ENCODE measurements at places on chromosomes 12 and 14.

- DNase-seq, result no peak
Observed at GRCh38 chr14:25095736-25096437, 45.9 kb upstream of the STXBP6 start.

DNA sequence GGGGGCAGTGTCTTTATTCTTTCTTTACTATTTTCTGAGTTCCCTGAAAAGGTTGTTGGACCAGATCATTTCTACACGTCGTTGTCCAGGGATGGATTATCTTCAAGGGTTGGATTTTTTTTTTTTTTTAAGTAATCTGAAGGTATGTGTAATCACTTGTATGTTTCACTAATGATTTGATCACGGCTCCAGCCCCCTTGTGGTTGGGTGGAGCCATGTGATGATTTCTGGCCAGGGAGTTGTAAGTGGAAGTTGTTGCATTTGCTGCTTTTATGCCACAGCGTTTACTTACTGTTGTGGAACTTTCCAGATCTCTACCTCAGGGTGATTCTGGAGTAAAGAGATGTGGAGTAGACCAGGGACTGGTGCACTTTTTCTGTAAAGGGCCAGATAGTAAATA, 390.3 kb downstream of the AACS start:
- no peak for DNase-seq

DNA sequence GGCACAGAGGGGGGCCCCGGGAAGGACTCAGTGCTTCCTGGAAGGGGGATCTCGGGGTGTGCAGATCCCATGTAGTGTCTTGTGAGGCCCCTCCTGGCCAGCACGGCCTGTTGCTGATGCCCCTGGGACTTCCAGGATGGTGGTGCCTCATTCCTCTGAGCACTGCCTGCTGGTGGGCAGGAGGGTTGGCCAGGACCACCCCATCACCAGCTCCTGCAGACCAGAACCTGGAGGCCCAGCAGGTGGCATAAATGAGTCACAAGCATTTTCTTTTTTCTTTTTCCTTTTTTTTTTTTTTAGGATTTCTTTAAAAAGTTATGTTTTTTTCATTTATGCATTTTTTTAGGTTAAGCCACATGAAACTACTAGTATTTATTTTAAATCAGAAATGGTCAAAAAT, 8.0 kb downstream of the MMP17 start:
- no peak for DNase-seq

GRCh38 chr12:93137656-93138612, 208.8 kb upstream of the EEA1 start:
- DNase-seq, result no peak

DNA sequence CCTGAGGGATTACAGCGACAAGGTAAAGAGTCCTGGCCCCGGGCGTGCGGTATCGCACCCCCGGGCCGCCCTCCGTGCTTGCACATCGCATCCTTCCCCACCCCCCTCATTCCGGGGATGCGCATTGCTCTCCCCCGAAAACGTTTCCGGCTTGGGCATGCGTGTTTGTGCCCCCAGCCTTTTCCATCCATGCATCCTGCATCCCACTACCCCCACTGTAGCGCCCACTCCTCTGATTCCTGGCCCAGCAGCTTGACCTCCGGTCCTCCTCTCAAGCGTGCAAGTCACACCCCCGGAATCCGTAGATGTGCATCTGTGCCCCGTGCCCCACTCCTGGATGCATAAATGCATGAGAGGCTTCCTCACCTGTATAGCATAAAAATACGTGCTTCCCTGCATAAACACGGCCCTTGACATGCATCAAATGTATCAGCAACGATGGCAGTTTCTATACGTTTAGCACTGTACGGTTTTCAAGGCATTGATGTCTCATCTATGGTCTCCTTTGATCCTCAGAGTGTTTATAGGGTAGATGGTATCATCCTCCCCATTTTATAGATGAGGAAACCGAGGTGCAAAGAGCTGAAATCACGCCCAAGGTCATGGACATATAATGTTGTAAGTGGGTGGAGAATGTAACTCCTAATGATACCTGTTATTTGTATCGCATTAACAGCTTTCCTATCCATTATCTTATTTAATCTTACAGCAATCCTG, 484 bp downstream of the RIC8B start:
- no peak for DNase-seq

All from GDM1 (cell line).